Caudate nucleus (tissue), 63 donors: ENCODE measurements at places on chromosomes 16 and 17.

DNA sequence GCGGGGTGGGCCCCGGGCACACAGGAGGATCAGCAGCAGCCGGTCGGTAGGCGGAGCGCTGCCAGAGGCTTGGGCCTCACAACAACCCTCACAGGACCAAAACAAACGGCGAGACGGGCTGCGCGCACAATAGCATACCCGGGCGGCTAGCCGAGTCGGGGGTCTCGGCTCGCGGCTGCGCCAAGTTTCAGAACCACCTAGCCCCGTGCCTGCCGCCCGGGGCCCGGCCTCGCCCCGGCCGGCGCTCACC lies 732 bp downstream of the ULK2 start:
- DNase-seq: peak; percentile 61

DNA sequence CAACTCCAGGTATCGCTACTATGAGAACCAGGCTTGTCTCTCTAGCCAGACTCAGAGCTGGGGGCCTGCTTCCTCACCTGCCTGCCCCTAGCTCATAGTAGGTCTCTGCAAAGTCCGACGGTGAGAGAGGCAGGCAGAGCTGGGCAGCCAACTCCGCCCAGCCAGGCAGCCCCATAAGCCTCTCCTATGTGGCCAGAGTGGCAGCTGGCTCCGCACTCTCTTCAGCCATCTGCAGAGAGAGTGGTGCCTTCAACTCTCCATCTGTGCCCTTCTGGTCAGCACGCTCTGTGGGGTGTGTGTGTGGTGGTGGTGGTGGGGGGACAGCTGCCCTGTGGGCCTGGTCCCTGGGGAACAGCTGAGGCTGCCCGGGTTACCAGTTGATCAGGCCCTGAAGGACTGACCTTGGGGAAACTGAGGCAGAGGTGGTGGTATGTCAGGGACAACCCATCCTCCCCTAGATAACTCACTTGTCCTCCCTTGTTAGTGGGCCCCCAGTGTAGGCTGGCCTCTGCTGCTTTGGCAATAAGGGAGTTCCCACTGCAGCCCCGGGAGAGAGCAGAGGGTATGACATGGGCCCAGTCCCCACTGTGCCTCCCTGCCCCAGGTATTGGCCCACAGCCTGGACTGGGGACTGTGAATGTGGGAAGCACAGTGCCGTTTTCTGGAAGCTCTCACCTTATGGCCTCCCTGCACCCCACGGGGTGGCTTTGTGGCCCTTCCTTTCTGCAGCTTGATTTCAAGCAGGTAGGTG lies 1.8 kb upstream of the ADGRG1 start:
- DNase-seq: no peak

- no peak for DNase-seq
These were observed 24.6 kb upstream of the TNRC6C start for GRCh38 chr17:77933777-77934398.

GRCh38 chr17:2029911-2030778 lies at the start of gene DPH1:
TSS of gene DPH1 (plus strand) at chr17:2030153. CDS start at chr17:2030170, 17 bp downstream.
- peak; percentile 70 for DNase-seq

- no peak for DNase-seq
These were observed 58.7 kb upstream of the DLX4 start for GRCh38 chr17:49910094-49910857.

DNA sequence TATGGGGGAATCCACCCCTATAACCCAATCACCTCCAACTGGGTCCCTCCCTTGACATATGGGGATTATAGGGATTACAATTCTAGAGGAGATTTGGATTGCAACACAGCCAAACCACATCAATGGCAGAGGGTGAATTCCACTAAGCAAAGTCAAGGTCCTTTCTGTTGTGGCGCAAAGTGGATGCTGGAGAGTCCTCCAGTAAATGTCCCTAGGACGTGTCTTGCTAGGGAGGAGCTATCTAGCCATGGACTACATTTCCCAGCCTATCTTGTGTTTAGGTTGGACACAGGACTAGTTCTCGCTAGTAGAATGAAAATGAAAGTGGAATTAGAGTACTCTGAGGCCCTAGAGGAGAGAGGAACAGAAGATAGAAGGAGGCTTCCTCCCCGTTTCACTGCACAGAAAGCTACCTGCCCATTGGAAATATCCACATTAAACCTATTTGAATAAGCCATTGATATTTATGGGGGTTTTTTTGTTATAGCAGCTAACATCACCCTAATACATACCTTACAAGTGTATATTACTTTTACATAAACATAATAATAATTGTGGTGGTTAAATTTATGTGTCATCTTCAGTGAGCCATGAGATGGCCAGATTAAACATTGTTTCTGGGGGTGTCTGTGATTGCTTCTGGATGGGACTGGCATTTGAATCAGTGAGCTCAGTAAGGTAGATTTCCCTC lies 56.7 kb upstream of the ERCC4 start:
- no peak for DNase-seq

DNA sequence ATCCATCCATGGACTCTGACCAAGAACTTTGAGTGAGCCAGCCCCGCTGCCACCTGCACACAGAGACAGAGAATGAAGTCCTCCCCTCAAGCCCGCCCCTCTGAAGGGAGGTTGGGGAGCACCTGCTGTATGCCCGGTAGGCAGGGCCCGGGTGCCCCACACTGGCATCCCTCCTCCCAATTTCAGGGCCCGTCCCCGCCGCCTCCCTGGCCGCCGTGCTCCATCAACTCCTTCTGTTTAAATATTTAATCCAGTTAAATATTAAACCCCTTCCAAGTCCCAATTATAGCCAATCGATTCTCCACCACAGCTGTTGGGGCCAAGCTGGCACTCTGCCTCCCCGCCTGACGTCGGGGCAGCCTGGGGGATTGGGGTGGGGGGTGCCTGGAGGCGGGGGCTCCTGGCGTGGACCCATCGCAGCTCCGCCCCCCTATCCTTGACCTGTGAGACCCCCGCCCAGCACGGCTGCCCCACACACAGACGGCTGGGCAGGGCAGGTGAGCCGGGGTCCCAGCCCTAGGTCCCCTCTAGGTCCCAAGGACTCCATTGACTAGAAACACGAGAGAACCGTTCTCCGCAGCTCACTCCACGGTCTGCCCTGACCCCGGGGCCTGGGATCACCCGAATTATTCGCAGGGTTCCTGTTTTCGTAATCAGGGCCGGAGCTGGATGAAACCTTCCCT lies 18.0 kb upstream of the CACNA1H start:
- no peak for DNase-seq

DNA sequence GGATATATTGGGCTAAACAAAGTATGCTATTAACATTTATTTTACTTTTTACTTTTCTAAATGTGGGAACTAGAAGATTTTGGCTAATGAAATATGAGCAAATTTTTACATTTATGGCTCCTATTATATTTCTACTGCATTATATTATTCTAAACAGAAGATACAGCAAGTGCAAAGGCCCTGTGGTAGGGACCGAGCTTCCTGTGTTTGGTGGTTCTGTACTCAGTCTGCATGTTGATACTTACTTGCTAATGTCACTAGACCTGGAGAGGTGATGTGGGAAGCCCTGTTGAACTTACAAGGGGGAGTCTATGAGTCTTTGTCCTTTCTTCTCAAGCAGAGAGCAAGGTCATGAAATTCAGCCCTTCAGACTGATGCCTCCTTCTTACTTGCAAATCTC lies 10.0 kb upstream of the IRX3 start:
- no peak for DNase-seq

DNA sequence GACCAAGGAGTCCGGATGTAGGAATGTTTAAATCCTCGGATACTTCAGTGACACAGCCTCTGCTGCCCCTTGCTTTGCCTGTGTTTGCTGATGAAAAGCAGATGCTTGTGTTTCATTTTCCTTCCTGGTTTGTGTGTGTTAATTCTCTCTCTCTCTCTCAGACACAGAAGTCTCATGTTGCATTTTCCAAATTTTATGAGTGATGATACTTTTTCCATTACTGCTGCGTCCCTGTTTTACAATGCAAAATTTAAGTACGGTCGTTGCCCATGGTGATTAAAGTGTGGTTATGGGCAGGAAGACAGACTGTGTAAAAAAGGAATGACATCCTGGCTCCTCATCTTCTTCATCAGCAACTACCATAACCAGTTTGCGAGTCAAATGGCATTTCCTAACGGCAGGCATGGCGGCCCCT lies 5.7 kb downstream of the RMI2 start:
- no peak for DNase-seq

DNA sequence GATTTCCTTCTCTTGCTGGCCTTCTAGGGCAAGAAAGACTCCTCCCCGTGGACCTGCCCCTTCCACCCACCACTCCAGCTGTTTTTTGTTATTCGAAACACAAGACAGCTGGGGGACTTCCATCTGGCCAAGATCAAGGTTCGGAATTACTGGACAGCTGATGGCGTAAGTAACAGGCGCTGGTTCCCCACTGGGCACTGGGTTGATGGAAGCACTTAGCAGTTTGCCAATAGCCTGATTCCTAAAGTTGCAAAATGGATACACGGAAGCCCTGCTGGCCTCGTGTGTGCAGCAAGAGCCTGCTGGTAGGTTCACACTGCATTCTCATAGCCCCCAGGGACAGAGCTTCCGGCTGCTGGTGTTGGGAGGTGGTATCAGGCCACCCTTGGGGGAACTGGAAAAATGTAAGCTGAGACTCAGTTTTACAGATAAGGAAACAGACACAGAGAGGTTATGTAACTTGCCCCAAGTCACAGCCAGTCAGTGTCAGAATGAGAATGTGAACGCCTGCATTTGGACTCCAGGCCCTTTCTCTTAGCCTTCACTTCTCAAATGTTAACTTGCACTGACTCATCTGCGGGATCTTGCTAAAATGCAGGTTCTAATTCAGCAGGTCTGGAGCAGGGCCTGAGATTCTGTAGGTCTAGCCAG lies 171.7 kb downstream of the KATNIP start:
- peak; percentile 31 for DNase-seq

- DNase-seq: peak; percentile 31
These were observed 5.2 kb downstream of the CISD3 start for GRCh38 chr17:38735161-38735997.

DNA sequence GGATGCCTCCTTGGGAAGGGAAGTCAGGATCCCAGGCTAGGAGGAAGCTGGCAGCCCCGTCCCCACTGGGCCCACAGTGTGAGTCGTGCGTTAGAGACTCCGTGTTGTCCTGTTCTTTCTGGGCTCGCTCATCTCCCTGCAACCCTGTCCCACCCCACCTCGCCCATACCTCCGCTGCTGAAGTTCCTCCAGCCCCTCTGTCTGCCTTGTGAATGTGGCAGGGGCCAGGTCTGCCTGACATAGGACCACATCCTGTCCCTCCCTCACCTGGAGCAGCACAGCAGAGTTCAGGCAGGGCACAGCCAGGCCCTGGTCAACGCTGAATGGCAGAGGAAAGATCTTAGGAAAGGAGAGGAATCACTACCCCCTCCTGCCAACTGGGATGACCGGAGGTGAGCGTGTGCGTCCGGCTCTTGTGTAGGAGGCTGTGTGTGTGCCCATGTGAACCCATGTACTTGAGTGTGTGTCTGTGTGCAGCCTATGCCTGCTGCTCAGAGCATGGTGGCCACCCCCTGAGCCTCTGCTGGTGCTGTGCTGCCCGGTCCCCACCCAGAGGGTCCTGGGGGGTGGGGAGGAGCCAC lies 12.8 kb downstream of the KCNJ18 start:
- DNase-seq: no peak

DNA sequence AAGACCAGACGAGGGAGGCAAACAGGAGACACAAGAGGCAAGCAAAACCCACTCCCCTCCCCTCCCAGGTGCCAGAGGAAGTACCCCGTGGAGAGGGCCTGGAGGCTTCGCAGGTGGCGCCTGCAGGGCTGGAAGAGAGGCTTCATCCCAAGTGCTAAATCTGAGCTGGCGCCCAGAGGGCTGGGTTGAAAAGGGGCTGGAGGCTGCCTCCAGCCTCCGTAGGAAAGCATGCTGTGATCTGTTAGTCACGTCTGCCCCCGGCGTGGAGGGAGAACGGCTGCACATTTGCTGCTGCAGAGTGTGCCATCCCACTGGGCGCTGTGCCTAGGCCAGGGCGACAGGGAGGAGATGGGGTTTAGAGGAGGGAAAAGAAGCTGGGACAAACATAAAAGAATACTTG lies 16.9 kb downstream of the RPH3AL start:
- no peak for DNase-seq

- no peak for DNase-seq
These were observed 28.2 kb downstream of the SNN start for GRCh38 chr16:11696266-11697012.

GRCh38 chr16:87653234-87653633 lies 50.9 kb downstream of the JPH3 start:
- DNase-seq: no peak

DNA sequence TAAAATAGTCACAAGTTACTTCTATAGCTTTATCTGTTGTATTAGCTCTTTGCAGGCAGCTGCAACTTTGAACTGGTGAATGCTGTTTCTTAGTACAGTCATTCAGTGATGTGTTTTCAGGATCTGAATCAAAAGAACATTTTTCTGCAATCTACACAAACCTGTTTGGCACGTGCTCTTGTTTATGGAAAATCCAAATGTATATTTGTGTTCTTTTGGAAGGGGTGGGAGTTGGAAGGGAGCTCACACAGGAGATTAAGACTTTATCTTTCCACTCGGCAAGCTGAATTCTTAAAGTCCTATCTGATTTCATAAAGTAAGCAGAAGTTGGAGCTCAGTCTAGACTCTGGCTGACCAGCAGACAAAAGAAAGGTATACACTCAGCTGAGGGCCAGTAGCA lies 300.2 kb downstream of the MAP2K6 start:
- no peak for DNase-seq

DNA sequence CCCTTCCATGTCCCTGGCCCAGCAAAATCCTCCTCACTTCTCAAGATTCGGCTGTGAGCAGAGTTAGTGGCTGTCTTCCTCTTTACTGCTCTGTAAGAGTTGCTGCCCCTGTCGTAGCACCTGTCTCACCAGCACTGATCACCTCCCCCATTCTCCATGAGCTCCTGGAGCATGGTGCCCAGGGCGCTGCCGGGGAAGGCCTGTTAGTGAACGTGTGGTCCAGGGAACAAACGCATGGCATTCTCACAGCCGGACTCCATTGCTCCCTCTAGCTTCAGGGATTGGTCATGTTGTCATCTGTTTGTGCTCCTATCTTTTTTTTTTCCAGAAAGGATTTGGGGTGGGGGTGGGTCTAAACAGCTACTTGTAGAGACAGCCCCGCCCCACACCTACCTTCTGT lies 141.2 kb downstream of the CMIP start:
- no peak for DNase-seq

- peak; percentile 92 for DNase-seq
These were observed at the start of gene NRN1L for GRCh38 chr16:67884684-67885083. TSS of gene NRN1L (plus strand) at chr16:67884885. CDS start at chr16:67884904, 19 bp downstream.

- DNase-seq: no peak
These were observed 6.2 kb upstream of the SLC16A13 start for GRCh38 chr17:7029659-7030058.

DNA sequence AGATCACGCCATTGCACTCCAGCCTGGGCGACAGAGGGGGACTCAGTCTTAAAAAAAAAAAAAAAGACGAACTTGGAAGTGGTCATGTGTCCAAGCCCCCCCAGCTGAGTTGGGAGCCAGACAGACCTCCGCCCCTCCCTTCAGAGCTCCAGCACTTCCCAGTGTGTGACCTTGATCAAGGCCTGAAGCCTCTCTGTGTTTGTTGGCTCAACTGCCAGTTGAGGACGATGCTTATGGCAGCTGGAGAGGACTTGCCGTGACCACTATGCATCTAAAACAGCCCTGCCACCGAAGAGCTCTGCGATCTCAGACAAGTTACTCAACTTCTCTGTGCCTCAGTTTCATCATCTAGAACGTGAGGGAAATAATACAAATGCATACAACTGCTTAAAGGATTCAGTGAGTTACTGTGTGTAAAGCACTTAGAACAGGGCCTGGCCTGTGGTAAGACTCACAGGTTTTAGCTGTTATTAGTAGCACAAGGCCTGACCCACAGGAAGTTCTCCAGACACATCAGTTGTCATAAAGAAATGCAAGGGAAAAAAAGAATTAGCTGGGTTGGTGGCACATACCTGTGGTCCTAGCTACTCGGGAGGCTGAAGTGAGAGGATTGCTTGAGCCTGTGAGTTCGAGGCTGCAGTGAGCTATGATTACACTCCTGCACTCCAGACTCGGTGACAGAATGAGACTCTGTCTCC lies 7.0 kb upstream of the IL27 start:
- no peak for DNase-seq
